ENCODE measurements at places on chromosomes 3 and 15.

GRCh38 chr3:157523814-157524213 is 20.6 kb upstream of the VEPH1 start:
- DNase-seq = no peak

- no peak for DNase-seq
These were observed 14.5 kb downstream of the RTP4 start for GRCh38 chr3:187382609-187383151.

DNA sequence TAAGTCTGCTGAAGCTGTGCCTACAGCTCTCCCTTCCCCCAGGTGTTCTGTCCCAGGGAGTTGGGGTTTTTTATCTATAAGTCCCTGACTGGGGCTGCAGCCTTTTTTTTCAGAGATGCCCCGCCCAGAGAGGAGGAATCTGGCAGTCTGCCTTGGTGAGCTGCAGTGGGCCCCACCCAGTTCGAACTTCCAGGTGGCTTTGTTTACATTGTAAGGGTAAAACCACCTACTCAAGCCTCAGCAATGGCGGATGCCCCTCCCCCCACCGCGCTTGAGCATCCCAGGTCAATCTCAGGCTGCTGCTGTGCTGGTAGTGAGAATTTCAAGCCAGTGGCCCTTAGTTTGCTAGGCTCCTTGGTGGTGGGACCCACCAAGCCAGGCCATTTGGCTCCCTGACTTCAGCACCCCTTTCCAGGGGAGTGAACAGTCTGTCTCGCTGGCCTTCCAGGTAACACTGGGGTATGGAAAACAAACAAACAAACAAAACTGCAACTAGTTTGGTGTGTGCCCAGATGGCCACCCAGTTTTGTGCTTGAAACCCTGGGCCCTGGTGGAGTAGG is 189.4 kb downstream of the MFSD1 start:
- DNase-seq = no peak

DNA sequence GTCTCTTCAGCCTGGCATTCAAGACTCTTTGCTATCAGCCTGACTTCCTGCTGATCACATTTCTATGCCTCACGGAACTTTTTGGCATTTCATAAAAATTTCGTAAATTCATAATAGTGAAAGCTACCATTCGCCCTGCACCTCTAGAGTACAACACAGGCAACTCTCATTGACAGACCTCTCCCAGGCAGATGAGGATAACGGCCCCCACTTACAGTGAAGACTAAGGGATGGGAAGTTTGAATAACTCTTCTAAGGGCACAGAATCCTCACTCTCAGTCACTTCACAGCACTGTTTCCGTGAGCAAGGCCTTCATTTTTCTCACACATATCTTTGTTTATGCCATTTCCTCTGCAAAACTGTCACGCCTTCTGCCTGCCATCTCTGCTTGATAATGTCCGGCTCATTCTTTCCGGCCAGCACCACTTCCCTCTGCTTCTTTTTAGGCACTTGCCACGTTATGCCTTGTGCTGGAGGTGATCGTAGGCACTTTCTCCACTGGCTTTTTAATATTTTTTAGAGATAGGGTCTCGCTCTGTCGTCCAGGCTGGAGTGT is 224.1 kb upstream of the HES1 start:
- no peak for DNase-seq
